Cardiac muscle cell (in vitro differentiated cells and primary cell): ENCODE measurements at places on chromosomes 7 and 10. TPM values are rescaled to one million over a fixed set of nuclear protein-coding genes. Genes with fewer than 3 reads are reported as not detected.

GRCh38 chr7:23027261-23027660 is 13.3 kb upstream of the HYCC1 start:
- no peak for DNase-seq

GRCh38 chr10:104641937-104642657 is 1.0 kb downstream of the SORCS3 start:
- no peak for DNase-seq

DNA sequence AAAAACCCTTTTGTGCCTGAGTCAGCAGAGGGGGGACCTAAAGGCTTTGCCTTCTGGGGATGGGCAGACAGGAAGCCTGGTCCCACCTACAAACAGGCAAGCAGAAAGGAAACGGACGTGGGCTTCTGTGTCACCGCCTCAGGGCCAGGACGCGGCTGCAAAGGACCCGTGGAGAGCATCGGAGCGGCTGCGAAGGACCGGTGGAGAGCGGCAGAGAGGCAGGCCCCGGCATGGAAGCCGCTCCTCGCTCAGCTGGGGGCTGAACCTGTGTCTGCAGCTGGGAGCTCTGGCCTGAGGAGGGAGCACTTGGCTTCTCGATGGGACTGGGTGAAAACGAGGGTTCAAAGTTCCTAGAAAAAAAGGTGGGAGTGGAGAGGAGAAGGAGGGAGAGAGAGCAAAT is 125.4 kb upstream of the PPP2R2D start:
- no peak for DNase-seq

GRCh38 chr7:44224080-44224973 is 23.5 kb downstream of the YKT6 start:
- no peak for DNase-seq

The SPDYE16 gene
- polyA plus RNA-seq, result 0.81 and 0.87 TPM in 2 replicates

DNA sequence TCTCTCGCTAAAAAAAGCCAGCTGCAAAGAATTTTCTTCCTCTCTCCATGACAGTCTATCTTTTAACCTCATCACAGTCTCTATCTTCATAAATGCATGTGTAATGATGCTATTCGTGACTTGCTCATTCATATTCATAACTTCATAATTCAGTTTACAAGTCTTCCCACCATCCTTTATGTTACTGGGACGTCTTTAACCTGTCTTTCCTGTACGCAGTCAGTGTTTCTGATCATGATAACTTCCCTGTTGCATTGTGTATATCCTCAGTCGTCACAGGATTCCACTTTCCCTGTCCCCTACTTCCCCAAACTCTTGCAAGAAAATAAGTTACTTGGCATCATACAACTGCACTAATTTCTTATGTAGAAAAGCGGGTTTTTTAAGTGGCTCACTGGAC is 165.6 kb upstream of the ASAH2 start:
- no peak for DNase-seq

The UROS gene
- 160 and 211 TPM in 2 replicates for polyA plus RNA-seq

DNA sequence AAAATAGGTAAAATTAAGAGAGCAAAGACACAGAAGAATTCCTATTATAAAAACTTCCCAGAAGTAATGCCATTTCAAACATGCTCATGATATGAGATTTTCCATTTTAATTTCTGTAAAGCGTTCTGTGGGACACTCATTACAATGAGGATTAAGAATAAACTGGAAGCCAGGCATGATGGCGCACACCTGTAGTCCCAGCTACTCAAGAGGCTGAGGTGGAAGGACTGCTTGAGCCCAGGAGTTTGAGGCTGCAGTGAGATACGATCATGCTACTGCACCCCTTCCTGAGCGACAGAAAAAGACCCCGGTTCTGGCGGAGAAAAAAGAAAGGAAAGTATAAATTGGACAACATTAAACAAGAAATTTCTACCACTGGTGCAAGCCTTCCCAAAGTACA is 1.5 kb downstream of the DNA2 start:
- no peak for DNase-seq

The STK31 gene
- polyA plus RNA-seq, result 0.06 TPM in 1 of 2 replicates, not detected in the other

The COL28A1 gene
- polyA plus RNA-seq, result 0.65 and 0.70 TPM in 2 replicates

The GSTO2 gene
- polyA plus RNA-seq, result 3.0 and 5.1 TPM in 2 replicates

DNA sequence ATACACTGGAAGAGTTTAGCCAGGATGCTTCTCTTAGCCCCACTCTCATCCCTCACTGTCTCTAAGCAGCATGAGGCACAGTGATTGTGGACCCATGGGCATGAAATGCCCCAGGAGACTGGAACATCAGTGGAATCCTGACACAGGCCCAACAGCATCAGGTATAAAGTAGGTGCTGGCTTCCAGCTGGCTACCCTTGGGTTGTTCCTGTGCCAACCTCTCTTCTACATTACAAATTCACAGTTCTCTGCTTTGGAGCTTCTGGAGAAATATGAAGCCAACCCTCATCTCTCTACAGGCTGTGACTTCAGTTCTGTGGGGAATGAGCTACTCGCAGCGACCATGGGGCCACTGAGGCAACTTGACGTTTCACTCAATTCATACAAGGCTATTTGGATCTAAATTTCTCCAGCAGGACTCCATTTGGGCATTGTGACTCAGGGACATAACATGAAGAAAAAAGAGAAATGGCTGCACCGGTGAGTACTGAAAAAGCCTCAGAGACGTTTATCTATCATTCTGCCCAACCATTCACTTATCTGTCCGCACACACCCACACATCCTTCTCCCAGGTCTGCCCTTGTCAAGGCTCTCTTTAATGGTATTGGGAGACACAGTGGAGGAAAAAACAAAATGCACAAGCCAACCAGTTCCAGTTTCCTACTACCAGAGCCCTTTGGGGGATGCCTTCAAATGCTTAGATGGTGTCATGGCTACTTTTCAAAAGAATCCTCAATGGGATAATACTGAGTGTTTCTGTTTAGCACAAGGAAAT is 35.4 kb upstream of the TM9SF3 start:
- DNase-seq, result no peak

- DNase-seq, result no peak
These were observed 126.1 kb upstream of the PRSS58 start for GRCh38 chr7:142383841-142384492.

GRCh38 chr10:88117869-88118632 is 254.6 kb downstream of the PTEN start:
- no peak for DNase-seq

GRCh38 chr10:15237351-15237750 is 68.9 kb upstream of the NMT2 start:
- peak; percentile 68 for DNase-seq

DNA sequence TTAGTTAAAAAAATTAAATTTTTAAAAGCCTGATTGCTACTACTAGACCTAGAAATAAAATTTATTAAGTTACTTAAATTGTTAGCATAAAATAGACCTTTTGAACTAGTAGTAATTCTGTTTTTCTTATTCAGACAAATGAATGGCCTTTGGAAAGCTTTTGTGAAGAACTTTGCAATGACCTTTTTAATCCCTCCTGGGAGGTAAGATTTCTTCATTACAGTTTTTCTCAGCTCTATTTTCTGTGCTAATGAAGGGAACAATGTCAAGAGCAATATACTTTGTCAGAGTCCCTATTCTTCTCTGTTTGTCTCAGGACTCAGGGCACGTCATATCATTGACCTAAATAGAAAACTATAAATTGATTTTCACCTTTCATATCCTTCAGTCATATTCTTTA is 33.5 kb downstream of the BTAF1 start:
- no peak for DNase-seq
